ENCODE measurements at places on chromosomes 2 and 18.

DNA sequence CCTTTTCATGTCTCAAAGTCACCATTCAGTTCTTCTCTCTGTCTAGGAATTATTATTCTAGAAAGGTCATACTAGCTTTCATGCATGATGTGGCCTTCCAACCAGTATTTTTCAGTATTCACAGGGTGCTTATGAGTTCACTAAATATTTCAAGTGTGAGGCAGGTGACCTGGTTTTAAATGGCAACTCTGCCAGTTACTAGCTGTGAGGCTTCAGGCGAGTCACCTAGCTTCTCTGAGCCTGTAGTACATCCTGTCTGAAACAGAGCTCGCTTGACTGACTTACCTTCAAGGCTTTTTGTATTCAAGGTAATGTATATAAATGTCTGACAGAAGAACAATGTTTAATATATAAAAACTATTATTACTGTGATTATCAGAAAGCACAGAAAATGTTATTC lies 19.4 kb upstream of the ACVR1 start:
- no peak for DNase-seq

DNA sequence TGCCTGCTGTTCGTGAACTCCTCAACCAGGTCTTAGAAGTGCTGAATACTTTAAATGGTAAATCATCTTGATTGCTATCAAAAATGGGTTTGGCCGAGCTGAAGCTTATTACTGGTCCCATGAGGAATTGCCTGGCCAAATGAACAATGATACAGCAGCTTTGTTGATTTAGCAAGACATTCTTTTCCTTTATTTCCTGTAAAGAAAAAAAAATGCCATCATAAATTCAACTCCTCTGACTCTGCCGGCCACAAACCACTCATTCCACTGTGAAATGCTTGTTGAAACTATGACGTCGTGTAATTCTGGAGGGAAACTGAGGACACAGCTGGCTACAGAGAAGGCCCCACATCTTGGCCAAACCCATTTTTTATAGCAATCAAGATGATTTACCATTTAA lies 74.2 kb upstream of the ID2 start:
- no peak for DNase-seq

DNA sequence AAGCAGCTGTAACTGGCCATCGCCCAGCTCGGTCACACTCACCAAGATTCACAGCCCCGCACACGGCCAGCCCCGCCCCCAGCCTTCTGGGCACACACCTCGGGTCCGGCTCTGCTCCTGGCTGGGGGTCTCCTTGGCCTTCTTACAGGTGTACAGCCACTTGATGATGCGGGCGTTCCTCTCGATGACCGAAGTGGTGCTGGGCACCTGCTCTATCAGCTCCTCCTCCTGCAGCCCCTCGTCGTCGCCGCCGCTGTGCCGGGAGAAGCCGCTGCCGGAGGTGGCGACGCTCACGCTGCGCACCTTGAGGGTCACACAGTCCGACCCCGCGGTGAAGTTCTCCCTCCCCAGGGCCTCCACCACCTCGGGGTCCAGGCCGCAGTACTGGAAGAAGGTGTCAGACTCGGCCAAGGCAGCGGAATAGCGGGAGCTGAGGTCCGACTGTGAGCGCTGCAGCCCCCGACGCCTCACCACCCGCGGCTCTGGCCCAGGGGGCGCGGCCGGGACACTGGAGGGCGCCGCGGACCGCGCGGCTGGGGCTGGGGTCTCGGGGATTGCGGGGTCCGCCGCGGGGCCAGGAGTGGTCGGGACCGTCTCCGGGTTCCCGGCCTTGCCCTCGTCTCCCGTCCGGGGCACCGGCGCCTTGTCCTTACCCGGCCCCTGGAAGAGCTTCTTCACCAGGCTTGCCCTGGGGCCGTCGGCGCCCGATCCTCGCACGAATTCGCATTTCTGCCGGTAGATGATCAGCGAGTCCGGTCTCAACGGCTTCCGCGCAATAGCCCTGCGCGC lies 769 bp downstream of the FAM110C start:
- no peak for DNase-seq

GRCh38 chr2:169963786-169964185 lies 136.5 kb downstream of the UBR3 start:
- DNase-seq = no peak

DNA sequence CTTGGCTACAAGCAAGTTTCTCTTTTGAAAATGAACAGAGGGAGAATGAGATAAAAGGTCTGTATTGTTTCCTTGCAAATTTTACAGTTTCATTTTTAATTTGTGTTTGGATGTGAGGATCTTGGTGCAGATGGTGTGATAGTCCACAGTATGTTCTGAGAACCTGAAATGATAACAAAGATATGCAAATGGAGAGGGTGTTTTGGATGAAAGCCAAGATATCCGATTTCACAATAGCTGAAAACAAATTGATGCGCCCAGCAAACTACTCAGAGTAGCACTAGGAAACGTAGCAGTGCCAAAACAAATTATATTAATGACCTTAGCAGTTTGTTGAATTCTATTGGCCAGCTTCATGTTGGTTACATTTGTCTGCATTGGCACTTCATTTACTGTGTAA lies 683.5 kb downstream of the TMEM182 start:
- no peak for DNase-seq

- DNase-seq = no peak
Observed at GRCh38 chr18:63457977-63458376, 18.8 kb upstream of the SERPINB5 start.

All from Jurkat, Clone E6-1 (cell line).